ENCODE measurements at places on chromosomes 1 and 21. TPM values are rescaled to one million over a fixed set of nuclear protein-coding genes. Genes with fewer than 3 reads are reported as not detected.
A peak's percentile ranks its signal among the peaks of the same experiment; 100 is the strongest.

FMN2 gene
- total RNA-seq: 40.3 TPM

FAM72B gene
- total RNA-seq: 1.7 TPM

ADAMTS4 gene
- total RNA-seq: 2.0 TPM

- DNase-seq: no peak
Observed at GRCh38 chr21:41009398-41010100, 158.4 kb upstream of the BACE2 start.

DNA sequence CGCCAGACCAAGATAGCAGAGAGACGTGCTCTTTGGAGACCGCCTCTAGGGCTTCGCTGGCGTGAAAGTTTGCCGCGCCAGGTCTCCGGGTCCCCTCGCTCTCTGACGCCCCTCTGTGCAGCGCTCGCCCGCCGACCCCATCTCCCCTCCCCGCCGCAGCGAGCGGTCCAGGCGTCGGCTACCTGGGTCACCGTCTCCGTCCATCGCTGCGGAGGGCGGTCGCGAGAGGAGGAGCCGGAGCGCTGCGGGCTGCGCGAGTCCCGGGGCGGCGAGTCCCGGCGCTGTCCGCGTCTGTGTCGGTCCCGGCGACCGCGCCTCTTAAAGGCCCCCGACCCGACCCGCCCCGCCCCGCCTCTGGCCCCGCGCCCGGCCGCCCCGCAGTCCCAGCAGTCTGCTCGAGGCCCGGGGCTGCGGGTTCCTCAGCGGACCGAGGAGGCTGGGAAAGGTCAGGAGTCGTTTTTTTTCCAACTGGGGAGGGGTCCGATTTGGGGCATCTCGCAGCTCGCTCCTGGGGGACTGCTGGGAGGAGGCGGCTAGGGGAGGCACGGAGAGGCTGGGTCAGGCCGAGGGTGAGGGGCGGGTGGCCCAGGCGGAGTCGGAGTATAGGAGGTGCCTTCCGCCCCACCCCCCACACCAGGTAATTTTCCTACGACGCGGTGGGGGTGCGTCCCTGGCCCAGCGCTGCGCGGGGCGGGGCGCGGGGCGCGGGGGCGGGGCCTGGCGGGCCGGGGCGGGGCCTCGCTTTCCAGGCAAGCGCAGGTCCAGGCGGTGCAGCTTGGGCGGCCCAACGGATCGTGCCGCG lies at the start of the genes FBXO2 and FBXO44:
Gene FBXO2 (minus strand): TSS at position 293 of the 802 bp plus-strand sequence. CDS start 89 bp downstream, at position 204.
Gene FBXO44 (plus strand): TSS at position 741 of the 802 bp plus-strand sequence. CDS start 959 bp downstream, outside the sequence.
- peak; percentile 92 for DNase-seq

- DNase-seq: no peak
Observed at GRCh38 chr21:27346041-27346448, 379.2 kb upstream of the ADAMTS5 start.

- no peak for DNase-seq
Observed at GRCh38 chr1:197178998-197179397, 32.5 kb upstream of the ASPM start.

GRCh38 chr1:59156526-59157199 lies 140.2 kb upstream of the FGGY start:
- DNase-seq: no peak

SAMD13 gene
- 5.1 TPM for total RNA-seq

WDTC1 gene
- total RNA-seq: 23.0 TPM

SPRR5 gene
- not detected for total RNA-seq

GRCh38 chr1:161209790-161210409 lies 5.2 kb upstream of the FCER1G start:
- peak; percentile 74 for DNase-seq

DNA sequence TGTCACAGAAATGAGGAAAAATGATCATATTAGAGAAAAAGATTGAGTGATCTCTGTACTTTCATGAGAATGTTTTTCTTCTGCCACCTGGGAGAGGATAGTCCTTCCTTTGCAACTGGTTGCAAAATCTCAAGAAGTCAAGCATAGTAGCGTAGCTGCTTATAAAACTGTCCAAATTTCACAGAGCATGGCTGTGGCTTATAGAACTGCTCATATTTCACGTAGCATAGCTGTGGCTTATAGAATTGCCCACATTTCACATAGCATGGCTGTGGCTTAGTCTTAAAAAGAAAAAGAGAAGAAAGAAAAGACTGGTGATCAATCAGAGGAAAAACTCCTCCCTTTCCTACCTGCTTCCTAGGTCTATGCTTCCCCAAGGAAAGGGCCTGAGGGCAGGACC lies 329.5 kb downstream of the SIPA1L2 start:
- DNase-seq: no peak

- no peak for DNase-seq
Observed at GRCh38 chr1:224565611-224566406, 50.3 kb upstream of the CNIH3 start.

OR6K3 gene
- total RNA-seq: not detected

PGLYRP4 gene
- total RNA-seq: not detected

GRCh38 chr21:17818186-17819113 lies 706 bp downstream of the C21orf91 start:
- peak; percentile 5 for DNase-seq

- DNase-seq: peak; percentile 91
Observed at GRCh38 chr1:205484985-205485967, 19.2 kb upstream of the CDK18 start.

CHRNB2 gene
- total RNA-seq: 16.2 TPM

C1orf185 gene
- not detected for total RNA-seq

MSTO1 gene
- 42.5 TPM for total RNA-seq

GRCh38 chr1:164183854-164184635 lies 374.9 kb upstream of the PBX1 start:
- DNase-seq: no peak

CHRM3 gene
- 41.6 TPM for total RNA-seq

TPRG1L gene
- 12.1 TPM for total RNA-seq

MIXL1 gene
- total RNA-seq: 0.18 TPM

SPATA17 gene
- 3.7 TPM for total RNA-seq

DNA sequence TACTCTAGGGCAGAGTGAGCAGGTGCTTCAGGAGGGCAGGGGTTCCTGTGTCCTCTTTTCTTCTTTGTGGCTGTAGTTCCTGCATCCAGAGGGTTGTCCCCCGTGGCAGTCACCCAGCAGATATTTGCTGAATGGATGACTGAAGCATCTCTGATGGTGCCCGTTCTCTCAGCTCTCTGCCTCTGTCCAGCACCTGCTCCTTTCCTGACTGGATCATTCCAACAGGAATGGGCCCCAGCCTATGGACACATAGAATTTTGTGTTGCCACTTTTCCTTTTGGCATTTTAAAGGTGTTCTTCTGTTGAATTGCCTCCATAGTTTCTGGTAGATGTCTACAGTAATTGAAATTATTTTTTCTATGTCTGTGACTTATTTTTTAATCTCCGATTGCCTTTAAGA lies 372.5 kb upstream of the C1orf174 start:
- DNase-seq: no peak

GRCh38 chr1:11856698-11857097 lies 2.0 kb downstream of the NPPB start:
- no peak for DNase-seq

- DNase-seq: no peak
Observed at GRCh38 chr1:113981962-113982931, 3.0 kb downstream of the OLFML3 start.

S100A5 gene
- not detected for total RNA-seq

DNA sequence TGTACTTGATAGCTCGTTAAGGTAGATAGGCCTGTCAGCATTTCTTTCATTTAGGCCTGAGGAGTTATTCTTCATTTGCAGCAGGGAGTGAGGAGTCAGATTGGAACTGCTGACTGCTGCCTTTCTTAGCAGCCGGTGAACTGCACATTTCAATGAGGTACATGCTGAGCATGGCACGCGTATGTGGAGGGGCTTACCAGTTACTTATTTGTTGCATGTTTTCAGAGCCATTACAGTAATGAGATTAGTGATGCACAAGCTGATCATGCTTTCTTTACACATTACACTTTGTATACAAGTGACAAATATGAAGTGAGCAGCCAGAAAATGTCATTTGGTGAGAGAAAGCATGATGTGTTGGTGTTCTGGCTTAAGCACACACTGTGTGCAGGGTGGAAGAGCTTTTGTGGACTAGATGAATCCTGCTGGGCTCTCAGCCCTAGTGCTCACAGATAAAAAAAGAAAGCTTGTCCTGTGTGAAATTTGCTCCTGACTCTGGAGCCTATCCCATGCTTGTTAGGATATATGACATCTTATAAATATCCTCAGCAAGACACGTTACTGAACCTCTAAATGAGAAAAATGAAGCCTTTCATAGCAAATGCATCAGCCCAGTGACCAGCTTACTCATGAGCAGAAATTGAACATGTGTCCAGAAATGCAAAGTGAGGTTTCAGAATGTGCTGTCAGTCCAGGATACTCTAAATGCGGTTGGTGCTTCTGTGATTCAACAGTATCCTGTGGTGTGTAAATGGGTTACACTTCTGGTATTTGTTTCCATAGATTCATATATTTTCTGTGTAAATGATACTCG lies 574.7 kb upstream of the ADGRL2 start:
- DNase-seq: no peak

TMPRSS15 gene
- 0.18 TPM for total RNA-seq

ARHGEF10L gene
- total RNA-seq: 33.8 TPM

- peak; percentile 66 for DNase-seq
Observed at GRCh38 chr1:32208891-32209328, at the start of gene DCDC2B. DCDC2B (plus strand) TSS chr1:32209089; CDS start chr1:32209094, 5 bp downstream.

DNA sequence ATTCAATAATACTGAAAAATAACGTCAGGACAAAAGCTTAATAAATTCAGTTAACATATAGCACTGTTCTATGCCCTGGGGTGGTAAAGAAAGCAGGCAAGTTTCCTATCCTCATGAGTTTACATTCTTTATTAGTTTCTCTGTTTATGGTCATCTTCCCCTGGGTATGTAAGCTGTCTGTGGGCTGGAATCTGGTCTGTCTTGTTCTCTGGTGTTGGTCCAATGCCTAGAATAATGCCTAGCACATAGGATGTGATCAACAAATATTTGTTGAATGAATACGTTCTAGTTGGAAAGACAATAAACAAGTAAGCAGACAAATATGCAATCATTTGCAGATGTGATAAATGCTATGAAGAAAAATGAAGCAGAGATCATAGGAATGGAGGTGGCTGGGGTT lies 7.2 kb upstream of the IGSF3 start:
- DNase-seq: no peak

- DNase-seq: no peak
Observed at GRCh38 chr1:27941671-27942540, 7.1 kb downstream of the SMPDL3B start.

- no peak for DNase-seq
Observed at GRCh38 chr1:3139451-3139852, 70.4 kb downstream of the PRDM16 start.

GRCh38 chr1:55997536-55997935 lies 581.8 kb downstream of the PLPP3 start:
- DNase-seq: no peak

MPC2 gene
- total RNA-seq: 24.3 TPM

DNA sequence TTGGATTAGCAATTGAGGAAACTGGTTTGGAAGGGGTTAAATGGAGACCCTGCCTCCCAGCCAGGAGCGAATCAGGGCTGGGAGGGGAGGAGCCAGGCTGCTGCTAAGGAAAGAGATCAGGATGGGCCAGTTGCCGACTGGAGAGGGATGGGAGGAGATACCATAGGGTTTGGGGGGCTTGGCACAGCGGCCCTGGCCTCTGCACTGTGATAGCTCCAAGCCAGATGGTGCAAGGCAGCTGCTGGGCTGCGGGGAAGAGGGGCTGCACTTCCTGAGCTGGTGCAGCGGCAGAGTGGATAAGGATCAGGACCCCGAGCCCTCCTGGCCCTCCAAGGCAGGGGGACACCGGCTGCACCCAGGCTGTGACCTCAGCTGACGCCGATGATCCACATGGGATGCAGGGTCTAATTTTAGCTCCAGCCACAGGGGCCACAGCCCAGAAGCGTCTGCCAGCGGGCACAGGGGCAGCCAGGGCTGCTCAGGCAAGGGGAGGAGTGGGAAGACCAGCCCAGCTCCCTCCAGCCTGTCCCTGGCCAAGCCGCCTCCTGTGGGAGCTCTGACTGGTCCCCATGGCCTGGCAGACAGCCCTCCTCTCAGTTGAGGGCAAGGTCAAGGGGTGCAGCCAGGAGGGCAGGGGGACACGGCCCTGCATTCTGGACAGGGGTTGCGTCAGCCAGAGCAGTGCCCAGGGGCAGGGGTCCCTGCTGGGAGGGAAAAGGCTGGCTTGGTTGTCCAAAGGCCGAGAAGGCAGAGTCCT lies at the start of gene EXTL1:
Gene EXTL1 (plus strand): TSS at position 129 of the 757 bp plus-strand sequence. CDS start 872 bp downstream, outside the sequence.
- DNase-seq: no peak

GNG4 gene
- total RNA-seq: 54.4 TPM

DNA sequence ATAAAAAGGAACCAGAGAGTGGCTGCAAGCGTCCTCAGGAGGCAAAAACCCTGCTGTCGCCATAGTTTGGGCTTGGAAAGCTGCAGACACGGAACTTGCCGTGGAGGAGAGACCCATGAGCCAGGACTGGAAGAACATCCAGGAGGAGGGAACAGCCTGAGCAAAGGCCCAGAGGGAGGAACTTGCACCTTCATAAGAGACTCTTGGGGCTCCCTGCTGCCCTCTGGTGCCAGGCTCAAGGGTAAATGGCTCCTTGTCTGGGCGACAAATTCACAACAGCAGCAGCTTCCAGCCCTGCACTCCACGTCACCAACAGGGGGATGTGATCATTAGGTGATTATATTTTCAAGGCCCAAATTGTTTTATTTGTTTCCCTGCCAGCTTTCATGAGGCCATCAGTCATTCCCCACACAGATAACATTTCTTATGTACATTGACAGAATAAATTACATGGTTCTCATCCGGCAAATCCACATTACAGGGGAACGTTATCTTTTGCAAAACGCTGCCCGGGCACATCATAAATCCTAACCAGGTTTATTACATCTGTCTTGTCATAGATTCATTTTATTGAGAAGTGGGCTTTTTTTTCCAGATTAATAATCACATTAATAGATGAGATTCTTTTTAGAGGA lies 143.0 kb upstream of the GRIK3 start:
- DNase-seq: no peak

GRCh38 chr21:40421121-40421520 lies 425.8 kb downstream of the DSCAM start:
- DNase-seq: no peak

TMEM79 gene
- 1.7 TPM for total RNA-seq

S100A16 gene
- total RNA-seq: 18.1 TPM

- peak; percentile 65 for DNase-seq
Observed at GRCh38 chr1:113978863-113979702, at the start of gene OLFML3. OLFML3 (plus strand) TSS chr1:113979474; CDS start chr1:113979517, 43 bp downstream.

KCNA3 gene
- 15.2 TPM for total RNA-seq

CRP gene
- not detected for total RNA-seq

AJAP1 gene
- total RNA-seq: 12.3 TPM

DNA sequence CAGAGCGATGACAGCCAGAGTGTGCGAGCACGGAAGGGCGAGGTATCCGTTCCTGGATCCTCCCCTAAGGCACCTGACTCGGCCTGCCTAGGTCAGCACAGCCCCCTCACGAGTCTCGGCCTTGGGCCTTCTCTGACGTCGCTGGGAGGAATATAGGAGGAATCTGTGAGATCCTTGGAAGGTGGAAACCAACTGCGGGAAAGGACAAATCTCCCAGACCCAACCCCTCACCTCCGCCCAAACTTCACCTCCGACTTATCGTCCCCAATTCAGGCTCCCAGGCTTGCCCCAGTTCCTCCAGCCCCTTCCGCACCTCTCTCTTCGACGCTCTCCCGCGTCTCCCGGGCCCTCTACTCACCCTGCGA lies 494 bp downstream of the APH1A start:
- no peak for DNase-seq
